SJSA1 (cell line): ENCODE measurements at places on chromosomes 2 and 18. TPM values are rescaled to one million over a fixed set of nuclear protein-coding genes. Genes with fewer than 3 reads are reported as not detected.

GRCh38 chr2:142642650-142643049 lies 234.8 kb upstream of the KYNU start:
- no peak for DNase-seq

DNA sequence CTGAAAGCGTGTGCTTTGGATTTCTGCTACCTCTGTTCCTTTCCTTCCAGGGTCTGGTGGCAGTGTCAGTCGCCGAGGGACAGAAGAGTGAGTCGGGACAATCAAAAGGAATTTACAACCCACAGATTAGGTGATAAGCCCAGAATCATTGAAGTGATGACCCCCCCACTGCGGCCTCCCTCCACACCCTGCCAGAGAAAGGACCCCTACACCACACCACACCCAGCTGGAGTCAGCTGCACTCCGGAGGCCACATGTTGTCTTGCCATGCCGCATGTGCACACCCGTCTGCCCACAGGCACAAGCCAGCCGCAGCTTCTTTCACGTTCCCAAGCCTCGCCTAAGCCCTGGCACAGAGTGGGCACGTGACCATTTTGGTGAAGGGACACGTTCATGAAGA lies 366.8 kb upstream of the SALL3 start:
- no peak for DNase-seq

- no peak for DNase-seq
Measured at GRCh38 chr18:13019301-13019700, 28.1 kb downstream of the CEP192 start.

GRCh38 chr2:19747310-19748072 lies 154.3 kb downstream of the TTC32 start:
- DNase-seq = no peak

DNA sequence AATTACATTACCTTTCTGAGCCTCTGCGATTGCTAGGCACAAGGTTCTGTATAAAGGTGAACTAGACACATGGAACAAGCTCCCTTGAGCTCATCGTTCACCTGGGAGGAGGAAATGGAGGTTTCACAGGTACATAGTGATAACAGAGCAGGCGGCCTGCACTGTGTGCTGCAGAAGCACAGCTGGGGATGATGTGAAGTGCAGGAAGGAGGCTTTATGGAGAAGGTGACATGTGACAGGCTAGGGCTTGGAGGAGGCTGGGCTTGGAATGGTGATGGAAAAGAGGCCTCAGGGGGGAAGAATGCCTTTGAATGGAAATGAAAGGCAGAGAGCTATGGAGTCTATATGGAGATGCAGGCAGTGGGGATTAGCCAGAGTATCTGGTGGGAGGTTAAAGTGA lies 22.9 kb downstream of the MARCHF4 start:
- peak; percentile 8 for DNase-seq

GRCh38 chr2:238030422-238031155 lies 30.2 kb upstream of the SCLY start:
- DNase-seq = no peak

GRCh38 chr2:107001551-107001950 lies 115.6 kb upstream of the ST6GAL2 start:
- no peak for DNase-seq

DNA sequence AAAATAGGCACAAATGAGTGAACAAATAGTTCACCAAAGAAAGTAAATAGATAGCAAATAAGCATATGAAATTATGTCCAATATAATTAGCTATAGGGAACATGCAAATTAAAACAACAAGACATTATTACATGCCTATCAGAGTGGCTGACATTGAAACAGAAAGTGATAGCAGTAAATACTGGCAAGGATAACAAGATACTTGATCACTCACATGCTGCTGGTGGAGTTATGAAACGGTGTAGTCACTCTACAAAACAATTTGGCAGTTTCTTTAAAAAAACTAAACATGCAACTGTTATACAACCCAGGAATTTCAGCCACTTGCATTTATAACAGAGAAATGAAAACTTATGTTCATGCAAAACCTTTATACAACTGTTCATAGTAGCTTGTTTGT lies 439.2 kb upstream of the ACVR2A start:
- DNase-seq = no peak

- DNase-seq = no peak
Measured at GRCh38 chr2:52931660-52932059, 835.9 kb upstream of the CHAC2 start.

DNA sequence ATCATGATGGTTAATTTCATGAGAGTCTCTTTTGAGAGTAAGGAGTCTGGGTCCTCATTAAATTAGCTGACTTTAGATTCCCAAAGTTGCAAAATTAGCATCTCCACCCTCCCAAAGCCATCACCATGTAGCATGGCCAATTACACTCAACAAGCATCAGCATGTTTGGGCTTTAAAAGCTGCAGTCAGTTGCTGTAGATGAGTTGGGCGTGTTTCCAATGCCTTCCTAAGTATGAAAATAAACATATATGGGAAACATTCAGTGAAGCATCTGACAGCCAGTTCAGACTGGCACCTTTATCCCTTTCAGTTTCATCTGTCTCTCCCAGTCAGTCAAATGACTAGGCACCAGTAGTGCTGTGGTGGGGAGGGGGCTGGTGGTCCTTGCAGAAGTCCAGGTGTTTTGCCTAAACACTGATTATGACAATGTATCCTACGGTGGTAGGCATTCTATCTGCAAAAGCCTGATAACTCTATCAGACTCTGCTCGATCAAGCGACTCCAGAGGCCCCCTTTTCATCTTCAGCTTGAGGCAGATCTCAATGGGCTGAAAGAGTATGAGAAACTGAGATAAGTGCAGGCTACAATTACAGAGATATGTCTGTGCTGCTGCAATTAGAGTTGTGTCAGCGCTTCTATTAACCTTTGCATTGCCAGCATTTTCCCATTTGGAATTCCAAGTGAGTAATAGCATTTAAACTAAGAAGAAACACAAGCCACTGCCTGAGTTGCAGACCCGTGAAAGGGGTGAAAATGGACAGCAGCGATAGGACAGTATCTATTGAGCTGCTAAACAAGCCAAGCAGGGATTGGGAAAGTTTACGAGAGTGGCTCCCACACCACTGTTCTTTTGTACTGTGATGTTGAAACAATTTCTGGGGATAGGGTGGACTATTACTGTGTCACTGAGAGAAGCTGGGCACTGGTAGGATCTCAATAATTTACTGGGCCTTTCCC lies 67.3 kb upstream of the SPOPL start:
- no peak for DNase-seq

GRCh38 chr18:11672846-11673454 lies 16.1 kb upstream of the GNAL start:
- DNase-seq = no peak

- no peak for DNase-seq
Measured at GRCh38 chr2:167388497-167388896, 500.2 kb downstream of the XIRP2 start.

DNA sequence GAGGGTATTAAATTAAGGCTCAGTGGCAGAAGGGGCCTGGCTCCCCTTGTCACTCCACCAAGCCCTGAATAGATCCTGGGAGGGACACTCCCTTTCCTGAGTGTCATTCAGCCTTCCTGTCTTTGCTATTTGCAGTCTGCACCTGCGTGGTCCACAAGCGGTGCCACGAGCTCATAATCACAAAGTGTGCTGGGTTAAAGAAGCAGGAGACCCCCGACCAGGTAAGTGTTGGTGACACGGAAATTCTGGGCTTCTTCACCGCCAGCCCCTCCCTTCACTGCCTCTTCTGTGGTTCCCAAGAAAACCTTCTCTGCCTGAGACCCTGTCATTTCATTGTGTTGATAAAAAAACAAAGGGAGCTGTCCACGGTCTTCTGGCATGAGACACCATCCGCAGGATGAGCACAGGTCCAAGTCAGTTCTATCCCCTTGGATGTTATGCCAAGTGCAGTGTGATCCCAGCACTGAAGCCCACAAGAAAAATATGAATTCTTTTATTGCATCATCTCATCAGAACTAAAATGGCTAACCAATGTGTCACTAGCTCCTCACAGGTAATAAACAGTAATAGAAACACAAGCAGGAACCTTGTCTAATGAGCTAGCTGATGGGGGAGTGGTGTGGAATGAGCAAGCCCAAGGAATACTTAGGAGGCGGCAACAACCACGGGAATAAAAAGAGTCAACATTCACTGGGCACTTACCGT lies 316.9 kb upstream of the EPAS1 start:
- no peak for DNase-seq

GRCh38 chr2:240810199-240810598 lies 9.8 kb downstream of the KIF1A start:
- no peak for DNase-seq

GRCh38 chr2:223554923-223555322 lies 47.2 kb downstream of the SCG2 start:
- DNase-seq = no peak

DNA sequence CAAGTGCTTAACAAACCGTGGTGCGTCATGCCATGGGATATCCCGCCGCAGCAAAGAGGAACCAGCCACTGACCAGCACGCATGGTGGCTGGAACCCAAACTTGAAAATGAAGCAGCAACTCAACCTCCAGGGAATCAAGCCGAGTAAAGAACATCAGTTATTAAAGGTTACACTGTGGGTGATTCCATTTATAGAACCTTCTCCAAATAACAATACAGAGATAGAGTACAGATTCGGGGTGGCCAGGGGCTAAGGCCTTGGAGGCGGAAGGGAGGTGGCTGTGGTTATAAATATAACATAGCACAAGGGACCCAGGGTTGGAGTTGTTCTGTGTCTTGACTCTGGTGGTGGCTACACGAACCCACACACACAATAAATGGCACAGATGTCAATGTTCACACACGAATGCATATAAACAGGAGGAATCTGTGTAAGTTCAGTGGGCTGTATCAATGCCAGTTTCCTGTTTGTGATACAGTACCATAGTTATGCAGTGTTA lies 123.1 kb downstream of the EIPR1 start:
- DNase-seq = no peak

DNA sequence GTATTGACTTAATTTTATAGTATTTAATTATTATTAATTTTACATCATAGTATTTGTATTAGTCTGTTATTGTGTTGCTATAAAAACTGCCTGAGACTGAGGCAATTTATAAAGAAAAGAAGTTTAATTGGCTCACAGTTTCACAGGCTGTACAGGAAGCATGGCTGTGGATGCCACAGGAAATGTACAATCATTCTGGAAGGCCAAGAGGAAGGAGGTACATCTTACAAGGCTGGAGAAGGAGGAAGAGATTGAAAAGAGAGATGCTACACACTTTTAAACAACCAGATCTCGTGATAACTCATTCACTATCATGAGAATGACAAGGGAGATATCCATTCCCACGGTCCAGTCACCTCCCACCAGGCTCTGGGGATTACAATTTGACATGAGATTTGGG lies 2019.4 kb upstream of the PIK3C3 start:
- no peak for DNase-seq

DNA sequence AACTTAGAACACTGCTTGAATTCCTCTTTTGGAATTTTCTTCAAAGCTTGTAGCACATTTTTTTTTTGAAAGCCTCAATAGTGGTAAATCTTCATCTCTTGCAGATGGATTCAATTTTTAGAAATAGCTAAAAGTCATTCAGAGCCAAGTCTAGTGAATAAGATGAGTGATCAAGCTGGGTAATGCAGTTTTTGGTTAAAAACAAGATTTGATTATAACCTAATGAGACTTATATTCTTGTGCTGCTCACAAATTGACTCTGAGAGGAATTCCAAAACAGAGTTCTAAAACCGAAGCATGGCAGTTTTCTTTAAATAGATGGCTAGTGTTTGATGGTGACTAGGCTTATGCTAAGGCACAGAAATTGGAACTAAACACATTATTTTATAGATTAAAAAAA lies 2072.6 kb upstream of the CELF4 start:
- no peak for DNase-seq

DNA sequence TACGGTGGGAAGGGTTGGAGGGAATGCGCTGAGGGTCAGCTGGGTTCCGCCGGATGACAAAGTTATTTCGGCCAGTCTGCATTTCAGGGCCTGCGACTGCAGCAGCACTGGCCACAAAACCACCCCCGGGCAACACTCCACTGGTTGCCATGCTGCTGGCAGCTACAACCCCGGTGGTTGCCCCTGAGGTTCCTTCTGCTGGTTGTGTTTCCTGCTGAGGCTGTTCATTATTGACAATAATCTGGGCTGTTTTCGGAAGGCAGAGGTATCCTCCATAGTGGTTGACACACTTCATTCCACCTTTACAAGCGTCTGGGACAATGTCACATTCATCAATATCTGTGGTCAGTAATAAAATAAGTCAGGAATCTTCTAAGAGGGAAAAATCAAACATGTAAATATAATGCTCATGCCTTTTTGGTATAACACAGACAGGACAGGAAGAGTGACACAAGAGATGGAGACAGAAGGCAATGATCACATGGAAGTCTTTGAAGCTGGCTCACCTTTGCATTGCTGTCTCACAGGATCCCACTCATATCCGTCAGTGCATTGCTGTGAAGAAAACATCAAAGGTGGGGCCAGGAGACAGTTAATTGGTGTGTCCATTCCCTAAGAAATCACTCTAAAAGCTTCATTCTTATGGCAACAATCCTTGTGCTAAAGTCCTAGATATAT lies 5.7 kb downstream of the EFEMP1 start:
- DNase-seq = no peak

- peak; percentile 50 for DNase-seq
Measured at GRCh38 chr2:12719400-12720277, 2.9 kb downstream of the TRIB2 start.

DNA sequence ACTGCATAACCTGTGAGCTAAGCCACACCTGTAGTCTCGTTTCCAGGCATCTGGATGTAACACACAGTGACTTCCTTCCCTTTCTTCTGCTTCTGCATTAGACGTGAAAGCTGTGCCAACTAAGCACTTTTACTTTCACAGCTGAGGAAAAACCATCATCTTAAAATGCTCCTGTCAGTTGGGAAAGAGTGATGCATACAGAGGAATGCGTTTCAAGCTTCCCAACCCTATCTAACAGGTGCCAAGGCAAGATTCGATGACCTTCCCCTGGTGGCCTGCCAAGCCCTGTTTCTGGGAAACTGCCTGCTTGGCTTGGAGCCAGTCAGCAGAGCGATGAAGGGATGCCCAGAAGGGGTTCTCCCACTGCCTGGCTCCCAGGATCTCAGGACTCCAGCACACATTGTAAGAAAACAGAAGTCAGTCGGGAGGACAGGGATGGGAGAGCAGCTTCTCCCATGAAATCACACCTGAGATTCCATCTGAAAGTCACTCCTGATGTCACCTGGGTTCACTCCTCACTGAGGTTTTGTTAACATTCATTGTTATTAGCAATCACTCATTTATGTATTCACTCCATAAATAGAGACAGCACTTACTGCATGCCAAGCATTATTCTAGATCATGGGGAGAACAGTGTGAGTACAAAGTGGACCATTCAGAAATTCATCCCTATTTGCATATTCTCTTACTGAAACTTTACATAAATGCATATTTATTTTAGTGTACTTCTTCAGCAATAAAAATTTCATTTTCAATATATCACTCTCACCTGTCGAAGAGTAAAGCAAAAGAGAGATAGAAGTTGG lies 64.1 kb downstream of the DTNA start:
- DNase-seq = peak; percentile 53

- DNase-seq = no peak
Measured at GRCh38 chr18:4399929-4400328, 55.2 kb downstream of the DLGAP1 start.

- DNase-seq = no peak
Measured at GRCh38 chr2:160105366-160105765, 43.0 kb upstream of the PLA2R1 start.

- DNase-seq = no peak
Measured at GRCh38 chr18:31996007-31996406, 22.6 kb upstream of the RNF125 start.

The EFEMP1 gene
- 283 and 287 TPM in 2 replicates for total RNA-seq

The GULP1 gene
- total RNA-seq = 108 and 135 TPM in 2 replicates

The XPO1 gene
- total RNA-seq = 179 and 241 TPM in 2 replicates

The RBKS gene
- 1.3 TPM in 1 of 2 replicates, not detected in the other for total RNA-seq

The SCN9A gene
- 11.5 and 19.9 TPM in 2 replicates for total RNA-seq

The SMAD4 gene
- 121 and 138 TPM in 2 replicates for total RNA-seq

The PDE11A gene
- 0.38 and 0.42 TPM in 2 replicates for total RNA-seq

The SERPINB3 gene
- not detected in 2 replicates for total RNA-seq

The SLC14A1 gene
- total RNA-seq = 5.1 and 7.8 TPM in 2 replicates

The ASB18 gene
- total RNA-seq = 1.1 TPM in 1 of 2 replicates, not detected in the other

The VIT gene
- 0.31 and 1.1 TPM in 2 replicates for total RNA-seq
